ENCODE measurements at places on chromosomes 2 and 18.

DNA sequence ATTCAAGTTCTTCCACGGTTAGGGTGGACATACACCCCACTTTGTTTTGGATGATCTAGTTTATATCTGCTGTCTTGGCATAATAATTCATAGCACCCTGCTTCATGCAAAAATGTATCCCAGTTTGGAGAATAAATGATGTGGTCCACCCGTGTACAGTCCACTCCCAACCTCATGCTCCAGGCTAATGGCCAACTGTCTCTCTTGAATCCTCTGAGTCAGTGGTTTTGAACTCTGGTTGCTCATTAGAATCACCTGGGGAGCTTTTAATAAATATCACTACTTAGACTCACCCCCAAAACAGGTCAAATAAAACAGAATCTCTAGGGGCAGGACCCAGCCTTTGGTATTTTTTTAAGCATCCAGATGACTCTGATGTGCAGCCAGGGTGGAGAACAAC is 78.5 kb downstream of the SDC1 start:
- no peak for DNase-seq

DNA sequence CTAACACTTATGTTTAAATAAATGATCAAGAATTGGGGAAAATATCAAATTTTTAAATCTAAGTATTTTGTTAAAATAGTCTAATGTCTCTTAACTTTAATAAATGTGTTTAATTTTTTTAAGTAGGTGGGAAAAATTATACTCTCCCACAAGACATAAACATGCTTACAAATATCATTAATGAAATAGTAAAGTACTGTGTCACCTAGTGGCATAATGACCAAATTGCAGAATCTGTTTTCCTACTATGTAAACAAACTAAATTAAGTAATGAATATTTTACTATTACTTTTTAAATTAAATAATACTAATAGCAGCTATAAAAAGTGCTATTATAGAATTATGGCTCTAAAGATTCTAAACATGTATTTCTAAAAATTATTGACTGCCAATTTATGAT is 52.0 kb upstream of the CHAC2 start:
- DNase-seq: no peak

DNA sequence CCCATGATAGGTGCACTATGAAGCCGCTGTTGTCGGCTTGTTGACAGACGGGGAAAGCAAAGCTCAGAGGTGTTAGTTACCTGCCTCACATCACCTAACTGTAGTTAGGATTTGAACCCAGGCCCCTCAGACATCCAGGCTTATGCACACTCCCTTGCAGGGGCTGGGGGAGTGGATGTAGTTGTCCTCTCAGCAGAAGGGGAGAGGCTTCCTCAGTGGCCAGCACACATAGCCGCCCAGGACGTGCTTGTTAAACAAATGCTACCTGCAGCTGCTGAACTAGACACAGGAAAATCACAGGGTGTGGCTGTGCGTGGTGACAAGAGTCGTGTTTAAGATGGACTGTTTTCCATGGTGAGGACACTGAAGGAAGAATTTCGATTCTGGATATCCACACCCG is 39.2 kb downstream of the GREB1 start:
- DNase-seq: no peak

DNA sequence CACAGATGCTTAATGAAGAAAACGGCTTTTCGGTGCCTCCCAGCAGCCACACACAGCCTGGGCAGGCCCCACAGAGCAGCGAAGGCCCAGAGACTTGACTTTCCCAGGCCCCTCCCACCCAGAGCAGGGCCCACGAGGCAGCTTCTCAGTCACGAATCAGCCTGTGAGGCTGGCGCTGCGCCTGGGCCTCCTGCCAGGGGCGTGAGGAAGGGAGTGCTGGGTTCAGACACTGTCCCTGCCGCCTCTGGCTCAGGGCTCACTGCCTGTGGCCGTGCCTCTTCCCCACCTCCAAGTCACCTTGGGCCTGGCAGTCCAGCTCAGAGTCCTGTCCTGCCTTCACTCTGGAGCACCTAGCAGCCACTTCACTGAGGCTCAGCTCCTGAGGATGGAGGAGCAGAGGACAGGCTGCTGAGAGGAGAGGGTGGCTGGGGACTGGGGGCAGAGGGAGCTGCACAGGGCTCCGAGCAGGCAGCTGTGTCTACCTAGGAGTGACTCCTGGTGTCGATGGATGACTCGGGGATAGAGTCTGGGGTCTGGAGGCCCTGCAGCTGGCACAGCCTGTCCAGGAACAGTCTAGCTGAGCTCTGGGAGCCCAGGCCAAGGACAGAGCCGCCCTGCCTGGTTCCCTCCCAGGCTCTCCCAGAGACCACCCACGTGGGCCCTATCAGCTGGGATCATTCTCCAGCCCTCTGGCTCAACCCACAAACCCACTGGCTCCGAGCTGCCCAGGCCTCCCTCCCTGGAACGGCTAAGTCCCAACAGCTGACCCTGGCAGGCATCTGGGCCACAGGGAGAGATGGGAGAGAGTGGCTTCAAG is 36.4 kb upstream of the FOSL2 start:
- DNase-seq: no peak

- no peak for DNase-seq
Measured at GRCh38 chr18:64100116-64100922, 48.6 kb downstream of the LINC00305 start.

DNA sequence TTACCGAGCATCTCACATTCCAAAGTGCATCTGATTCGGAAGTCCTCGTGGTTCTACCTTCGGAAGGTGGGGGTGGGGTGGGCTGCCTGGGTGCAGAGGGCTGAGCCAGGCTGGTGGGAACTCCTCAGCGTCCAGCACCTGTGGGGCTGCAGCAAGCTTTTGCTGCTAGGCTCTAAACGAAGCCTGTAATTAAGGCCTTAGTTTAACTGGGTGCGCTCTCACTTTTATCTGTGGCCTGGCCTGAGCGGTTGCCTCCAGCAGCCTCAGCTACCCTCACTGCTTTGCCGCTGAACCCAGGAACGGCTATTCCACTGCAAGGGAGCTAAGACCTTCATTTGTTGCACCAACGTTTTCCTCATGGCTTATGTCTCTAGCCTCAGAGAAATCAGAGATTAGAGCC is 48.4 kb downstream of the TMEM17 start:
- DNase-seq: no peak

DNA sequence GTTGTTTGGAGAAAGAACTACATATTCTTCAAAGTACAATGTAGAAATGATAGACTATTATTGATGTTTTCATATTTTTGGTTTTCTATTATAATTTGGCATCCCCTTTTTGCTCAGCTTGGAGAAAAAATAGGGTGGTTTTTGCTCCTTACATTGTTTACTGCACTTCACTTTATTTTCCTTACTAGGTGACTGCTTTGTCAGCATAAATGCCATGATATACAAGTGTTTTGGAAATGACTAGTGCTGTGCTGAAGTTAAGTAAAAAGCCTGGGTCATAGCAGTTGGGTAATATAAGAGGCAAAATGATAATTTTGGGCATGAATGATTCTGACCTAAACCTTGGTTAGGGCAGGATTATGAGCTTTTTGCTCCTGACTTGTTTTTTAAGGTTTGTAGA is 250.9 kb downstream of the KCNS3 start:
- DNase-seq: no peak

DNA sequence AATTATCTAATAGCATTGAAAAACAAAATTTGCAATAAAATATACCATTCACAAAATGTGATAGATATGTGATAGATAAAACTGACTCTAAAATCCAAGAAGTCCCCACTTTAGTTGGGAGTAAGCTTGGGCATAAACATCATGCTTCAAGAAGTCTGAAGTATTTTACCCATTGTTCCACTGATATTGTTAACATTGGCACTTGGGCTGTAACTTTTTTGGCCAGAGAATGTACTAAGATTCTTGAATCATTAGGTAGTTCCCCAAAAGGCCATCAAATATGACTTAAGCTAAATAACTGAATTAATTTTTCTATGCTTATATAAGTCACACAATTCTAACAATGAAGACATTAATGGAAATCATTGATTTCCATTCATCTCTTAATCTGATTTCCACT is 413.6 kb downstream of the CDH2 start:
- no peak for DNase-seq

GRCh38 chr2:165202239-165202638 is 1.6 kb downstream of the SCN3A start:
- no peak for DNase-seq

DNA sequence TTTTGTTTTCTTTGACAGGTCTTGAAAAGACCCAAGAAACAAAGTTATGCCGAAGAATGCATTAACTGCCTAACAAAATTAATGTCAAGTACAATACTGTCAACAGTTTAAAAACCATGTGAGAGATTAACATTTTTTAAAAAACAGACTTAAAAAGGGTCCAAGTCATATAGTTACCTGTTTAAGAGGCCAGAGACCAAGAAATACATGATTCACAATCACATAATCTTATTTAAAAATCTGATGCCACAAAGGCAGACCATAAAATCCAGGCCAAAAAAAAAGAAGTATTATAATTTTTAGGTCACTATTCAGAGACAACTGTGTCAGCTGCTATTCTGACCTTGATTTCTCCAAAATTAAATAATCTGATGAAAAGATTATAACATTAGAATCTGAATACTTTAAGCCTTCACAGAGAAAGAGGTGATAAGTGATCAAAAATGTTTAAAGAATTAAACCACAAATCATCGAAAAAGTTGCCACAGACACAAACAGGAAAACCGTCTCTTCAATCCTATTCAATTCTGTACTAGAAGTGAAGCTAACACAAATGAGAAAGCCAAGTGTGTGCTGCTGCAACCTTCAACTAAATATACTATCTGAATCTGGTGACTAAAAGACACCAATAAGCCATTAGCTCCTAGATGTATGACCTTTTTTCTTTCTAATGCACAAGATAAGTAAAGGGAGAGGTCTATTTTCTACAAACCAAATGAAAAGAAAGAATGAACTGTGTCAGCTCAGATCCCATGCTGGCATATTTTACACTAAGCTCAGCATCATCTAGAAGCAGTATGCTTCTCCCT is 286.0 kb downstream of the ZEB2 start:
- no peak for DNase-seq

GRCh38 chr18:57539702-57540101 is 46.8 kb downstream of the FECH start:
- no peak for DNase-seq
